MG63 (cell line): ENCODE measurements at places on chromosomes 4 and X. TPM values are rescaled to one million over a fixed set of nuclear protein-coding genes. Genes with fewer than 3 reads are reported as not detected.

Gene EDA
- 0.07 TPM in 1 of 2 replicates, not detected in the other for total RNA-seq

Gene SLC16A2
- total RNA-seq = 2.0 and 6.2 TPM in 2 replicates

Gene LEF1
- total RNA-seq = not detected in 2 replicates

Gene RTL5
- 0.03 TPM in 1 of 2 replicates, not detected in the other for total RNA-seq

Gene TIMM17B
- 74.1 and 76.5 TPM in 2 replicates for total RNA-seq

Gene SHROOM3
- total RNA-seq = 6.6 and 10.0 TPM in 2 replicates

Gene NDP
- total RNA-seq = 0.10 and 1.4 TPM in 2 replicates

Gene VCX2
- total RNA-seq = not detected in 2 replicates
